ENCODE measurements at places on chromosomes 3 and 15. TPM values are rescaled to one million over a fixed set of nuclear protein-coding genes. Genes with fewer than 3 reads are reported as not detected.

- no peaks in the 10 kb centered on the region for H3K4me1 ChIP-seq
- DNase-seq = no peak
- no peak overlapping the region for H3K4me3 ChIP-seq
- H3K27ac ChIP-seq = no peak overlapping the region
- H3K36me3 ChIP-seq = no peaks in the 10 kb centered on the region
Measured at GRCh38 chr3:185779461-185779860, 45.4 kb downstream of the IGF2BP2 start.

- H3K4me3 ChIP-seq = no peak overlapping the region
- H3K4me1 ChIP-seq = no peaks in the 10 kb centered on the region
- H3K27ac ChIP-seq = no peak overlapping the region
- DNase-seq = no peak
Measured at GRCh38 chr15:63758341-63758740, 75.4 kb downstream of the HERC1 start.

RPL39L gene
- 2.0 TPM for total RNA-seq

- no peak overlapping the region for H3K27ac ChIP-seq
- H3K36me3 ChIP-seq = no peaks in the 10 kb centered on the region
- H3K4me3 ChIP-seq = no peak overlapping the region
- H3K4me1 ChIP-seq = peaks cover 19% of the 10 kb centered on the region
- H3K27me3 ChIP-seq = no peaks in the 10 kb centered on the region
Measured at GRCh38 chr3:36941162-36941561, 3.7 kb downstream of the TRANK1 start.

PEX5L gene
- total RNA-seq = 2.4 TPM

- H3K27ac ChIP-seq = peak overlapping the region; percentile 57
- peaks cover 17% of the 10 kb centered on the region for H3K4me1 ChIP-seq
- DNase-seq = no peak
- no peaks in the 10 kb centered on the region for H3K36me3 ChIP-seq
- no peak overlapping the region for H3K4me3 ChIP-seq
- no peaks in the 10 kb centered on the region for H3K27me3 ChIP-seq
Measured at GRCh38 chr3:111311709-111312235, 230.2 kb upstream of the CD96 start.

DNA sequence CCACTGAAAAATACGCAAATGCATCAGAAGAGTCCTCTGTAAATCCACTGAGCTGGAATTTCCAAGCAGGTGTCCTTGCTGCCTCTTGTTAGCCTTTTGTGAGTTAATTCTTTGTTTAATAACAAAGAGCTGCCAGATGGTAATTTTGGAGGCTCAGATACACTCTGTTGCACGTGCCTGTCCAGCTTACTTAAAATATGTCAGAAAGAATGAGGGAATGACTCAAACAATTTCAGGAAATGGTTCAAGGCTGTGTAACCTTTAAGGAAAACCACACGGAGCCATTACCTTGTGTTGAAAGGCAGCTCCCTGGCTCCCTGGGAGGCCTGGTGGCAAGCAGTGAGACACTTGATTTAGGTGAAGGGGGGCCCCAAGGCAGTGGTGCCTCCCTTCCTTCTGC is 302.2 kb upstream of the CTDSPL start:
- DNase-seq = no peak
- H3K4me3 ChIP-seq = no peak overlapping the region
- H3K36me3 ChIP-seq = no peaks in the 10 kb centered on the region
- H3K4me1 ChIP-seq = no peaks in the 10 kb centered on the region

ADCY5 gene
- total RNA-seq = 28.3 TPM

- peaks cover 28% of the 10 kb centered on the region for H3K4me1 ChIP-seq
- peaks cover 33% of the 10 kb centered on the region for H3K36me3 ChIP-seq
- DNase-seq = no peak
- peak overlapping the region; percentile 99 for H3K4me3 ChIP-seq
Measured at GRCh38 chr3:101677436-101678286, 729 bp upstream of the ZBTB11 start.

- H3K27me3 ChIP-seq = no peaks in the 10 kb centered on the region
- no peak overlapping the region for H3K4me3 ChIP-seq
- H3K4me1 ChIP-seq = no peaks in the 10 kb centered on the region
- DNase-seq = peak; percentile 81
- no peak overlapping the region for H3K27ac ChIP-seq
Measured at GRCh38 chr3:125186261-125186787, 26.2 kb downstream of the SLC12A8 start.

DGKG gene
- total RNA-seq = 26.3 TPM

DNA sequence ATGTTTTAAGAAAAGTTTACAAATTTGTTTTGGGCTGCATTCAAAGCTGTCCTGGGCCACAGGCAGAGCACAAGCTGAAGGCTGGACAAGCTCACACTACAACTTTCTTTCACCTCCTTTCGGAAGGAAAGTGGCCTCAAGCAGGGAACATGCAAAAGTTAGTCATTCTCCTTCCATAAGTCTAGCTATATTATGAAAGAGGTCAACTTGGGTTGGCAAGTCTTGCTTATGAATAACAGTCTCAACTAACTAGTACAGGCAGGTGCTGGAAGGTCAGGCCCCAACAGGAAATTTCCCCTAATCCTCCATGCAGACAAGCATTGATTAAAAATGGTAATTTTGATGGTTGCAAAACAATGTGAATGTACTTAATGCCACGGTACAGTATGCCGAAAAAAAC is 69.4 kb downstream of the OSBPL10 start:
- no peak overlapping the region for H3K4me3 ChIP-seq
- H3K36me3 ChIP-seq = no peaks in the 10 kb centered on the region
- H3K4me1 ChIP-seq = peaks cover 12% of the 10 kb centered on the region
- no peak overlapping the region for H3K27ac ChIP-seq

DNA sequence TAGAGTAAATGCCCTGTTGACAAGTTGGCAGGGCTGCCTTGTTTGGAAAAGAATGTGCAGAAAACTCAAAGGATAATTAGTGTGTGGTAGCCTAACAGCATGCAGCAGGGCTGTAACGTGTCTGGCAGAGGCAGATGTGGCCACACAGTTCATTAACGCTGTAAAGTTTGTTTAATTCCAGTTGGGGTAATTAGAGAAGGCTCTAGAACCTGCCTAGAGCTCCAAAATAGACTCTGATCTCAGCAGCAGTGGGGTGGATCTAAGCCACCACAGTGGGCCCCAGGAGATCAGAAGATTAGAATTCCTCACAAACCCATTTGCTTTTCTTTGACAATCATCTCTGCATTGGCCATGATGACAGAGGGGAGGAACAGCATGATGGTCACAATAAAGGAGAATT is 65.1 kb upstream of the LEKR1 start:
- no peaks in the 10 kb centered on the region for H3K27me3 ChIP-seq
- H3K36me3 ChIP-seq = no peaks in the 10 kb centered on the region
- no peak overlapping the region for H3K4me3 ChIP-seq
- H3K4me1 ChIP-seq = no peaks in the 10 kb centered on the region
- DNase-seq = peak; percentile 20

C3orf85 gene
- total RNA-seq = not detected

DNA sequence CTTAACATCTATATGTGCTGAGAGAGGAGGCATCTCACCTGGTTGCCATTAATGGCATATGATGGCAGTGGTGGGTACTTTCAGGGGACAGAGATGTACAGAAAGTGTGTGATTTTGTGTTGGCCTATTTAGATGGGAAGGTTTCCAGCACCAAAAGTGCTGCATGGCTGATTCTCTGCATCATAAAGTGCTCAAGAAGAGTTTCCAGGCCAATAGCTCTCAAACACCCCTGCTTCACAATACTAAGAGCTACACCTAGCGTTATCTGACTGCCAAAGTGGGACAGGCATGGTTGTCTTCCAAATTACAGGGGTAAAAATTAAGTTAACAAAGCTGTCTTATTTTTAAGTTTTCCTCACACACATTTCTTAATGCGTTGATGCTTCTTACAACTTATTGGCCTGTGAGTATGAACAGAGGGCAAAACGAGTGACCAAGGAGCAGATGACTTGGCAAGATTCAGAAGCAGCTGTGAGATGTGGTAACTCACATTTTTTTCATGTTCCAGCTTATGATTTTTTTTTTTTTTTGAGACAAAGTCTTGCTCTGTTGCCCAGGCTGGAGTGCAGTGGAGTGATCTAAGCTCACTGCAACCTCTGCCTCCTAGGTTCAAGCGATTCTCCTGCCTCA is 41.4 kb upstream of the VEPH1 start:
- no peak for DNase-seq
- no peaks in the 10 kb centered on the region for H3K36me3 ChIP-seq
- H3K27me3 ChIP-seq = peaks cover 7% of the 10 kb centered on the region
- H3K27ac ChIP-seq = peak overlapping the region; percentile 69

DNA sequence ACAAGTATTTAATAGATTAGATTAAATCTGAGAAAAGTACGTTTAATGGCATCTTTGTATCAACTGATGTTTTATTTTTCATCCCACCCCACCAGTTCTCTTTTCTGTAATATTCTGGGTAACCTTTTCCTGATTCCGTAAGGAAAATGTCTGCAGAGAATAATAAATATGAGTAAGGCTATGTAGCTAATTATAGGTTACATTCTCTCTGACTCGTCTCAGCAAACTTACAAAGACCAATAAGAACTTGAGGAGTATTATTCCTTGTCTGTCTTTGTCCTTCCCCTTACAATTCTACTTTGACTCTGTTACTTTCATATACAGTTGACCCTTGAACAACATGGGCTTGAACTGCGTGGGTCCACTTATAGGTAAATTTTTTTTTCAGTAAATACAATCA is 12.1 kb downstream of the SNAP23 start:
- H3K36me3 ChIP-seq = peaks cover 15% of the 10 kb centered on the region
- no peak overlapping the region for H3K4me3 ChIP-seq
- H3K27ac ChIP-seq = no peak overlapping the region
- no peaks in the 10 kb centered on the region for H3K27me3 ChIP-seq
- DNase-seq = no peak

DNA sequence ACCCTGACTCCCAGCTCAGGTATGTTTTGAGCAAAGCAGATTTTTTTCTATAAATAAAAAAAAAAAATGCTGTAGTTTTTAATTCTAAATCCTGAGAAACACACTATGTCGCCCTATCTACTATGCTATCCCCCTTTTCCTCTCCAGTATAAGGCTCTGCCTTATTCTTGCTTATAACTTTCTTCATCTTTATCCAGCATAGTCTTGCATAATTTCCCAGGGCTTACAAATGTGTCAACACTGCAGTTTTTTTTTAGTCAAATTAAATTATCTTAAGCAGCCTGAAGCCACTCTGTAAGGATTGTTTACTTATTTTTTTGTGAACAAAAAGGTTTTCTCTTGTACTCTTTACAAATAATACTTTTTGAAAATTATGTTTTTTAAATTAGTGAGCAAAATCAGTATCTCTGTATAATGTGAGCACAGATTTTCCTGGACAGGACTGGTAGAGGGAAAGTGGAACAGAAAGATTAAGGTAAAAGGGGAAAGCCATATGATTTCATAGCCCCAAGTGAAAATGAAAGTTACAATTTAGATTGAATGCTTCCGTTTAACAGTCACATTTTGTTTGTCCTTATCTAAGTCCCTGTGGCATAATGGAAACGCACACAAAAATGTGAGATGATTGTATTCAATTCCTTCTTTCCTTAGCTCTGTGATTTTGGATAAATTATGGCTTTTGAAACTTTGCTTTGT is 5.6 kb upstream of the PYDC2 start:
- H3K4me3 ChIP-seq = no peak overlapping the region
- H3K4me1 ChIP-seq = no peaks in the 10 kb centered on the region
- H3K27me3 ChIP-seq = no peaks in the 10 kb centered on the region
- H3K27ac ChIP-seq = no peak overlapping the region

SHC4 gene
- total RNA-seq = 4.4 TPM

CCR1 gene
- total RNA-seq = not detected

- no peaks in the 10 kb centered on the region for H3K36me3 ChIP-seq
- H3K27ac ChIP-seq = no peak overlapping the region
- H3K4me3 ChIP-seq = no peak overlapping the region
- peaks cover 10% of the 10 kb centered on the region for H3K4me1 ChIP-seq
- no peak for DNase-seq
Measured at GRCh38 chr3:36965440-36965839, 20.6 kb upstream of the TRANK1 start.

- H3K4me3 ChIP-seq = no peak overlapping the region
- no peaks in the 10 kb centered on the region for H3K36me3 ChIP-seq
- no peak overlapping the region for H3K27ac ChIP-seq
- DNase-seq = no peak
Measured at GRCh38 chr15:69088300-69088965, 72.0 kb upstream of the GLCE start.

GRCh38 chr3:45064512-45065372 is 38.6 kb downstream of the CLEC3B start:
- H3K27me3 ChIP-seq = no peaks in the 10 kb centered on the region
- peak overlapping the region; percentile 61 for H3K27ac ChIP-seq
- H3K4me1 ChIP-seq = peaks cover 13% of the 10 kb centered on the region
- no peaks in the 10 kb centered on the region for H3K36me3 ChIP-seq
- no peak overlapping the region for H3K4me3 ChIP-seq
- DNase-seq = no peak

CACNA1D gene
- total RNA-seq = 20.4 TPM

DNA sequence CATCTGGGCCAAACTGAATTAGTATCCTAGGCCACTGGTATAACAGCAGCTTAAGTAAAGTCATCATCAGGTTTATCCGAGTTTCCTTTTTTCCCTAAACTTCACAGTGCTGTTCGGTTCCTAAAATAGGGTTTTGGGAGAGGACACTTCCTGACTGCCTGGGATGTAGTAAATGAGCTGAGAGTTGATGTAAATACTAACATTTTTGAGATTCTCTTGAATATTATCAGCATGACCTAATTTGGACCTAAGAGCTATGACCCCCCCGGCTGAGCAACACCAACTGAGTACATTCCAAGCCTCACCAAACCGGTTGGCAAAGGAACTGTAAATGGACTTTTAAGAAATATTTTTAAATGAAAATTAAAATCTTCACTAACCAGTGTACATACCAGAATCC is 78.8 kb downstream of the IL5RA start:
- H3K4me3 ChIP-seq = no peak overlapping the region
- H3K27me3 ChIP-seq = no peaks in the 10 kb centered on the region
- H3K36me3 ChIP-seq = no peaks in the 10 kb centered on the region
- H3K4me1 ChIP-seq = no peaks in the 10 kb centered on the region

- no peak overlapping the region for H3K4me3 ChIP-seq
- no peaks in the 10 kb centered on the region for H3K36me3 ChIP-seq
- no peak for DNase-seq
- H3K27me3 ChIP-seq = no peaks in the 10 kb centered on the region
- H3K27ac ChIP-seq = no peak overlapping the region
Measured at GRCh38 chr3:160601288-160601687, 35.9 kb upstream of the KPNA4 start.

DNA sequence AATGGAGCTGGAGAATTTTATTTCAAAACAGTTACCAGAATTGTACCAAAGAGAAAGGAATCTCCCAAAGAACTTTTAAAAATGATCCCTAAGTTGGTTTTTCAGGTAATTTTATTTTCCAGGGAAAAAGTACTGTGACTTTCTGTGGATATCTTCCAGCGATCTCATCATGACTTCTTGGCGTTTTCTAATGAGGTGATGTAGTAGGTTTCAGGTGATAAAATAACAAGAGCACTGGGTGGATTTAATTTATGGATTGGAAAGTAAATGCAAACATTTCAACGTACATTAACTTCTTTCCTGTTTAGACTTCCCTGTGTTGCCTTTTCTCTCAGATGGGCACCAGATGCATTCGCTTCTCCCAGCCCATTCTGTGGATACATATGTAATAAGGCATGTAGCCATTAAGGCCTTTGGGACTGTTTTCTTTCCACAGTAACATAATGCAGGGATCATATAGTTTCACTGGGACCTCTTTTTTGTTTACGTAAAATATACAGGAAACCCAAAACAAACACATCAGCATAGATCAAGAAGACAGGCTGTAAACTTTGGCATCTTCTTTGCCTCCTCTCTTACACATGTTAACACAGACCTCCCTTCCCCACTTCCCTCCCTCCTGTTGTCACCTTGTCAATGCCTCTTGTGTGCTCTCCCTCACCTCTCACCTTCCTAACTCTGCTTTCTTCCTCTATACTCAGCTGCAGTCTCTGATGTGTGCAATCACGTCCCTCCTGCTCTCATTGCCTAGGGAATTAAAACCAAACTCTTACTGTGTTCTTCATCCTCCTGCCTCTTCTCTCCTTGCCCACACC is 13.0 kb downstream of the PHLDB2 start:
- H3K36me3 ChIP-seq = peaks cover 4% of the 10 kb centered on the region
- peaks cover 55% of the 10 kb centered on the region for H3K4me1 ChIP-seq
- no peak overlapping the region for H3K27ac ChIP-seq

GRAMD1C gene
- total RNA-seq = 0.58 TPM
